ENCODE measurements at places on chromosomes 4 and X.

DNA sequence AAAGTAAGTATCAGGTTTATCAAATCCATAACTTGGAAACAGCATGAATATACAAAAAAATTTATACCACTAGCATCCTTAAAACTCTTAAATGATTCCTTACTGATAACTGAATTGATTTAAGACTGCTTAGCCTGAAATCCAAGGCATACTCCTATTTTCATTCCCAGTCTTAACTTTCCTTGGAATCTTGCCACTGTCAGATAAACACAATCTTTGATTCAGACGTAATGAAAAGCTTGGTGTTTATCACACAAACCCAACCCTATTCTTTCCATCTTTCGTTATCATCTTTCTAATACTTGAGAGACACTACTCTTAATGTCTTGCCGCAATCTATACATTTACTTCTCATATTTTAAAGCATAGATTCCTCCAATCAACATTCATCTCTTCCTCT, 19.1 kb downstream of the C4orf17 start:
- DNase-seq: no peak

GRCh38 chr4:6582889-6583490, 8.0 kb downstream of the MAN2B2 start:
- no peak for DNase-seq

GRCh38 chr4:136713140-136713539, 819.2 kb downstream of the PCDH18 start:
- no peak for DNase-seq

- DNase-seq: no peak
These were observed 120.3 kb downstream of the PDE5A start for GRCh38 chr4:119508281-119508680.

- no peak for DNase-seq
These were observed 124.1 kb downstream of the TRIML1 start for GRCh38 chr4:188263321-188263720.

- DNase-seq: no peak
These were observed 31.3 kb downstream of the CRLF2 start for GRCh38 chrX:1181170-1181569.

GRCh38 chrX:11537141-11537540, 128.6 kb downstream of the ARHGAP6 start:
- DNase-seq: no peak

GRCh38 chr4:2789351-2789750, 3.5 kb upstream of the SH3BP2 start:
- DNase-seq: no peak

- DNase-seq: no peak
These were observed 2.2 kb downstream of the AIMP1 start for GRCh38 chr4:106318511-106318910.

DNA sequence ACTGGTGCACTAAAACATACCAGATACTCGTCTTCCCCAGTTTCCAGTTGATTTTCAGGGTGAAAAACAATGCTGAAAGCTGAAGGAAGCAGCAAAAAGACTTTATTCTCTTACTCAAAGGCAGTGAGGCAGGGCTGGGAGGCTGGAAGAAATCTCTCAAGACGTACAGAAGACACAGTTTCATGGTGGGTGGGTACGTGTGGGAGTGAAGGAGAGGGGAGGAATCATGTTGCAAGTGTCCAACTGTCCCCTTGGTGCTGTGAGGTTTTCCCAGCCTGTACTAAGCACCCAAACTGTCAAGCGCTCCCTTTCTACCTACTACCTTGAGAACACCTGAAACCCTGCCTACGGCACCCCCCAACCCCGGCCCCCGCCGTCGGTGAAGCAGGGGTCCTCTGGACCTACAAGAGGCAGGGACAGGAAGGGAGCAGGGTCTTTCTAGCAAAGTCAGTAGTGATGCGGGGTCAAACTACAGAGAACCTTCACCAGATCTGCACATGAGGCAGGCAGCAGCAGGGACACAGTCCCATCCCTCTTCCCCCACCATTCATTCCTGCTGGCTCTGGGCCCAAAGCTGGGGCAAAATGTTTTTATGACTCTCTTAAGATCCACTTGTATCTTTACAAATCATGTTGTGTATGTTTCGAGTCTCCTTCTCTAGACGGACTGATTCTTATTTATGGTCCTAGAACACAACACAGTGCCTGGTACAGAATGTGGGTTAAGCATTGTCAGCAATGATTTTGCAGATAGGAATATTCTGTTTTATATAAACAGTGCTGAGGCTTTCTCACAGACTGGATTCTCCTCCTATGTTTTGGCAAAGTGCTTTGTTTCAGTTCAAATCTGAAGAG, 2.4 kb upstream of the SETD7 start:
- DNase-seq: peak; percentile 26

DNA sequence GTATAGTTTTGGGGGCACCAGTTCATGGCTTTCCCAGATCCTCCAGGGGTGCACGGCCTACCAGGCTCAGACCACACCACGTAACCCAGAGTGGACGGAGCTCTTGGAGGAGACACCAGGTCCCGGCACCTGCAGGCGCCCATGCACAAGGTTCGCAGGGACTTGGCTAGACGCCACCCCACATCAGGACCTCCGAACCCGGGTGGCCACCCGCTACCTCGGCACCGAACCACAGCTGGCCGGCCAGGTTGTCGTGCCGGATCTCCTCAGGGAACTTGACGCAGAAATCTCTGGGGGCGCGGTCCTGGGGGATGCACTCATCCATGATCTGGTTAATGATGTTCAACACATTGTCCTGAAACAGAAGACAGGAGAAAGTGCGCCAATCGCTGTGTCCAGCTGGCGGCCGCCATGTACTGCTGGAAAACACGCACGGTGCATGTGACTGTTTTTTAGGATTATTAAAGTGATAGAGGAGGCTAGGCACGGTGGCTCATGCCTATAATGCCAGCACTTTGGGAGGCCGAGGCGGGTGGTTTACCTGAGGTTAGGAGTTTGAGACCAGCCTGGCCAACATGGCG, 77.1 kb downstream of the ZFYVE28 start:
- no peak for DNase-seq

DNA sequence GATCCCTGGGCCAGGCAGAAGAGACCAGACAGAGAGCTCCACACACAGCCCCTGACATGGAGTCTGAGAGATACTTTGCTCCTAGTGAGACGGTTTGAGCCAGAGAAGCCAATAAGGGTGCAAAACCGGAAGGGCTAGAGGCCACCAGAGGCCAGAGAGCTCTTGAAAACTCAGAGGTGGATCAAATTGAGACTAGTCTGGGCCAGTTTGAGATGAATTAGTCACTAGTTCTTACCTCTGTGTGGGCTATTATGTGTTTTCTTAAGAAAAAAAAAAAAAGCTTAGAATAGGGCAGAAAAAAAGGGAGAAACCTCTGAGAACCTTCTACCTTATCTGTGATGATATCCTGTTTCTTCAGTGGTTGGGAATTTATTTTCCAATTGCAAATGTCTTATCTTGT, 110.4 kb upstream of the EDNRA start:
- no peak for DNase-seq

DNA sequence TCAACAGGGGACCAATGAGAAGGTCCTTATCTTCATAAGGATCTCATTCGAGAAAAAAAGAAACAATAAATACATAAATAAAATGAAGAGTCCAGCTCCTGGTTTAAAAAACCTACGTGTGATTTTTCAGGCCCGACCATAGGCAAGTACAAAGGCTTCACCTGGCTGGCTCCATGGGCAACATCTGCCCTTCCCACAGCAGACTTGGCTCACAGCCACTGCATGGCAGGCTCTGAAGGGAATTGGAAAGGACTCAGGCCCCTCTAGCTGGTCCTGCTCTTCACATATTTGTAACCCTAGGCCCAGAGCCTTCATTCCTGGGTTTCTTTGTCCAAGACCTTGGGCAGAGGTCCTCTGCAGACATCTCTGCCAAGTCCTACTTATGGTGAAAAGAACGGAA, 228.1 kb downstream of the QDPR start:
- DNase-seq: peak; percentile 56

- DNase-seq: no peak
These were observed 75.8 kb downstream of the STIM2 start for GRCh38 chr4:26936284-26937065.

GRCh38 chr4:89364541-89364940, 56.9 kb upstream of the GPRIN3 start:
- DNase-seq: no peak

- no peak for DNase-seq
These were observed 58.3 kb downstream of the PCGF3 start for GRCh38 chr4:763922-764321.

DNA sequence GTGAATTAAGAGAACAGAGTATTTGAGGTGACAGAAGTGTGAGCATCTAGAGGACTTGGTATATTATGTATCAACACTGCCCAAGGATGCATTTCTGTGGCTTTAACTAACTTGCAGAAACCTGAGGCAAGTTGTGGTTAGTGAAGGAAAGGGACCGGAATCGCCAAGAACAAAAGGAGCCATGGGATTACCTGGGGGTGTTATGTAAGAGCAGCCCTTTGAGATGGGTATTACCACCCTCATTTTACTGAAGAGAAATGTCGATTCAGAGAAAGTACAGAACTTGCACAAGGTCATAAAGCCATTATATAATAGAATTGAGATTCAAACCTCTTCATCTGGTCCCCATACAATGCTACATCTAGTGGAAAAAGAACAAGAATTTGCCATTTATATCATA, 14.3 kb downstream of the TENM3 start:
- no peak for DNase-seq

All from NCI-H1092 treated with DMSO at 0.1 percent for 48 hours (cell line).